ENCODE measurements at places on chromosomes 4 and X.
A peak's percentile ranks its signal among the peaks of the same experiment; 100 is the strongest.

DNA sequence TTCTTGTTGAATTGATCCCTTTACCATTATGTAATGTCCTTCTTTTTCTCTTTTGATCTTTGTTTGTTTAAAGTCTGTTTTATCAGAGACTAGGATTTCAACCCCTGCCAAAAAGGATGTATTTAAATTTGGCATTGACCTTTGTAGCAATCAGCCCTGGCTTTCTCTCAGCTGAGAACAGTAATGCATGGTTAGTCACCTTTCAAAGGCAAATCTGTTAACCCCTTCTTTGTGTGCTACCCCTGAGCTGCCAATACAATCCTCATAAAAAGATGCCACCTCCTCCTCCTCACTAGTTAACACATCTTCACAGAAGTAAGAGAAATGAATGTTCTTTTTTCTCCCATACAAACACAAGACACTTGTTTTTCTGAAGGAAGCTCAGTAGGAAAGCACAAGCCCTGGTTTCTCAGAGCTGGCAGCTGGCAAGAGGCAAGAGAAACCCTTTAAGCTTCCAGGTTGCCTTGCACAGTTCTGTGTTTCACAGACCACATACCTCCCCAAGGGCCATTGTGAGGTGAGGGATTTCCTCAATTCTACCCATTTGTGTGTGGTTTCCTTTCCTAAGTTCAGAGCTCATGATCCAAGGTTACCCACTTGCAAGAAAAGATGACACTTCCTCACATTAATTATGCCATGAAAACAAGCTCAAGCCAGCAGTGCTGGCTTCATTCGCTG, 122.6 kb downstream of the RCHY1 start:
- DNase-seq: no peak

- no peak for DNase-seq
These were observed 433.6 kb downstream of the GASK1B start for GRCh38 chr4:157739242-157739641.

GRCh38 chrX:41108007-41108406, 22.8 kb downstream of the USP9X start:
- DNase-seq: no peak

GRCh38 chrX:103565752-103566151, 19.6 kb upstream of the TCEAL4 start:
- no peak for DNase-seq

DNA sequence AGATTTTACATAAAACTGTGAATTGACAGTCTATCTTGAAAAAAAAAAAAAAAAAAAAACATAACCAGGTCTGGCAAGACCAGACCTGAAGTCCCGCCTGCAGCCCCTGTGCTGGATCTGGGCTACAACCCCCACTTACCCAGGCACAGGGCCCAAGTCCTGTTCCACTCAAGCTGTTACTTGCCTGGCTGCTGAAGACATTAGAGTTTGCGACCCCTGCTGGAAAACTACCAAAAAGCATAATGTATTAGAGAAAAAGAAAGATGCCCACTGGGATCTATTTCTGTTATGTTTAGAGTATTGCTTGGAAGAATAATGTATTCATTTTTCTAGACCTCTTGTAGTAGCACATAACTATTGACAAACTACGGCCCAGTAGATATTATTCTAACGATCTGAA, 4.7 kb downstream of the HS3ST1 start:
- DNase-seq: peak; percentile 35

GRCh38 chrX:154059729-154060245, 37.7 kb downstream of the MECP2 start:
- DNase-seq: no peak

GRCh38 chr4:78168029-78168428, 110.9 kb downstream of the FRAS1 start:
- no peak for DNase-seq

DNA sequence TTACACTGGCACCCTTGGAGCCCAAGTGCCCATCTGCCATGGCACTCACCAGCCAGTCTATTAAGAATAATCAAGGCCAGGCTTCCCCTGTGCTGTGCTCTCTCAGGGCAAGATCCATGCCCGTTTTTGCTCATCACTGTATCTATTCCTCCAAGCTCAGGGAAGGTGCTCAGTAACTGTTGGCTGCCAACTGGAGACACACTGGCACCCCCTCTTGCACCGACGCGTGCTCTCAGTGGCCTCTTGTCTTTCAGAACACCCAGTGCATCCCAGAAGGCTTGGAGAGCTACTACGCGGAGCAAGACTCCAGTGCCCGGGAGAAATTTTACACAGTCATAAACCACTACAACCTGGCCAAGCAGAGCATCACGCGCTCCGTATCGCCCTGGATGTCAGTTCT, 30.1 kb downstream of the NSG1 start:
- DNase-seq: no peak

- no peak for DNase-seq
These were observed 106.3 kb upstream of the EOLA2 start for GRCh38 chrX:150044556-150044955.

DNA sequence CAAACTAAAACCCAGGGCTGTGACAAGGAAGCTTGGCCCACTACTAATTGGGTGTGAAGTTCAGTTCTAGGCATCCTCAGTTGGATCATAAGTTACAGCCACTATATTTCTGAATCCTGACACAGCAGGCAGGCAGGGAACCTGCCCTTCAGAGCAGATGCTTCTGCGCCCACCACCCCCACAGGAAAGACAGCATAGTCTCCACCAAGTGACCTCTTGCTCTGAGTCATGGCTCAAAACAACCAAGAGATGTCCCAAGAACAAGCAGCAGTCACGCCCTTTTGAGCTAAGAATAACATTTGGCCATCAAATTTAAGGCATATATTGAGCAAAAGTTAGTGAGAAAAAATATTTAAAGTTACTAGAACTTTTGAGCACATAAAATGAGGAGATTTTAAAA, 170.7 kb upstream of the SMARCAD1 start:
- no peak for DNase-seq

GRCh38 chr4:3297066-3297859, 4.4 kb downstream of the RGS12 start:
- no peak for DNase-seq

- no peak for DNase-seq
These were observed 1.0 kb upstream of the DDX60 start for GRCh38 chr4:168319486-168320019.

DNA sequence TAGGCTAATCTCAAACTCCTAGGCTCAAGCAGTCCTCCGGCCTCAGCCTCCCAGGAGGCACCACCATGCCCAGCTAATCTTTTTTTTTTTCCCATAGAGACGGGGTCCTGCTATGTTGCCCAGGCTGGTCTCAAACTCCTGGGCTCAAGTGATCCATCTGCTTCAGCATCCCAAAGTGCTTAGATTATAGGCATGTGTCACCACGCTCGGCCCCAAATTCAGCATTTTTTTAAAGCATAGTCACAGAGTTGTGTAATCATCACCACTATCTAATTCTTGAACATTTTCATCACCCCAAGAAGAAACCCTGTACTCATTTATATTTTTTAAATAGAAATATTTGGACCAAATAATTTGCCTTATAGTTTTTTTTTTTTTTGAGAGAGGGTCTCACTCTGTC, 10.3 kb downstream of the CENPI start:
- DNase-seq: no peak

- peak; percentile 40 for DNase-seq
These were observed 4.8 kb upstream of the CXCL13 start for GRCh38 chr4:77600521-77601451.

GRCh38 chr4:28373191-28373590, 1512.5 kb downstream of the STIM2 start:
- no peak for DNase-seq

DNA sequence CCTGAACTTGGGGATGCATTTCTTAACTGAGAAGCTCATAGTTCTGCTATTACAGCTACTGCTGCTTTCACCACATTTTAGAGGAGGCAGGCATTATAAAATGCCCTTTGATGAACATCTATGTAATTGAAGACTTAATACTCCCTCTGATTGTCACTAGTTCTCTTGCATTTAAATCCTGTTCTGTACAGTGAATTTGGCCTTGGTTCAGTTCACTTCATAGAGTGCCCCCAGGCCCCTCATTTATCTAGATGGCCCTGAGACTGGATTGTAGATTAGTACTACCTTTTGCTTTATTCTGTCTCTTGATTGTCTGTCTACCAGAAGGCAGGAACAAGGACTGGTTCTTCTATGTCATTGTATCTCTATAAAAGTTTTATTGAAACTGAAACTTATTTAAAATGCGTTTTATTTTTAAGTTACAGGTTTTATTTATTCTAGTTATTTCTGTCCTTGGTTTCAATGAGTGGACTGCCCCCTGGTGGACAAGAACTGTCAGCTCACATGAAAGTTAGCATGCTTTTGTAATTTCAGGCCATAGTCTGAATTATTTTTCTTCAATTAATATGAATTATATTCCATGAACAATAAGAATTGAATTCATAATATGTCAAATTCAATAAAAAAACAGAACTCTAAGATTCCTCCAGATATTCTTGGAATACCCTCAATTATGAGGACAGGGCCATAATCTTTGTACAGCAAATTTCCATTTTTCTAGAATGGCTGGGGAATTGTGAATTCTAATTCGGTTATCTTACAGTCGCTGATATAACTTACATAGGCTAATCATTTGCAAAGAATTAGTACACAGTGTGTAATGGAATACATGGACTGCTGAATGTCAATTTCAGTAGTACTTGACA, 47.2 kb upstream of the TMEM33 start:
- no peak for DNase-seq

DNA sequence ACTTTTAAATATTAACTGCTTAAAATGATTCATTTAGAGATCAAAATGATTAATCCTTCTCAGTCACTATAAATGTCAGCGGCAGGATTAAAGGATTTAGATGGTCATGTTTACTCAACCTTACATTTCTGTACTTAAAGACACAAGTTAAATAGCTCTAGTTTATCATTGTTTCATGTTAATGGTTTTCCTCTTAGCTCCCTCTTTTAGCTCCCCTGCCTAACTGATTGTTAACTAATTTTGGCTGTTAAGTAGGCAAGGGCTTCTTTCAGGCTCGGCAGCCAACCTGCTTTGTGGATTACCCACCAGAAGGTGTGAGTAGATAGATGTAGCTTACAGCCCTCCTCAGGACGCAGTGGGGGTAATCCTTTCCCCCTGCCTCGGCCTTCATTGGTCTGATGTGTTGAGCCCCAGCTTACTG, 96.0 kb downstream of the TENM3 start:
- DNase-seq: no peak

DNA sequence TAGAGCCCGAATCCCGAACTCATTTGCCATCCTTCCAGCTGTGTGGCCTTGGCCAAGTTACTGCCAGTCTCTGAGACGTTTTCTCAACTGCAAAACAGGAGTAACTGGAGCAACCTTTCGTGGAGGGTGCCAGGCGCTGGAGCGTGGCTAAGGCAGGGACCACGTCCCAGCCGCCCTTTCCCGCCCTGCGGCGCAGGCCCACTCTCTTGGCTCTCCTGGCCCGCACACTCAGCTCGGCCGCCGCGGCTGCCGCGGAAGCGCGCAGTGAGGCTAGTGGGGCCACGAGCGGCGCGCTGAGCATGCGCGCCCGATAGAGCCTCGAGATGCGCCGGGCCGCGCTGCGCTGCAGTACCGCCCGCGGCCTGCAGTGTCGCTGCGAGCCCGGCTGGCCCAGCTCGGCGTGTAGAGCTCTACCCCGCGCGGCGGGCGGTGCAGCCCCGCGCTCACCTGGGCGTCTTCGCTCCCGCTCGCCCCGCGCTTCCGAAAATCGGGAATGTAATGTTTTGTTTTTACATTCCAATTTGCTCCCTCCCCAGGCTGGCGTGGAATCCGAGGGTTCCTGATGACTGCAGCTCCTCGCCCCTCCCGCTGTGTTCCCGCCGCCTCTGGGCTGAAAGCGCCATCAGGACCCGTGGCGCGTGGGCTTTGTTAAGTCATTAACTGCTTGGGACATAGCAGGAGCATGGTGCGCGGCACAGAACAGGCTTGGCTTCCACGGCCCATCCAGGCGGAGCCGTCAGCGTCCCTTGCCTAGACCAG, 4.0 kb upstream of the ZNF518B start:
- peak; percentile 71 for DNase-seq

DNA sequence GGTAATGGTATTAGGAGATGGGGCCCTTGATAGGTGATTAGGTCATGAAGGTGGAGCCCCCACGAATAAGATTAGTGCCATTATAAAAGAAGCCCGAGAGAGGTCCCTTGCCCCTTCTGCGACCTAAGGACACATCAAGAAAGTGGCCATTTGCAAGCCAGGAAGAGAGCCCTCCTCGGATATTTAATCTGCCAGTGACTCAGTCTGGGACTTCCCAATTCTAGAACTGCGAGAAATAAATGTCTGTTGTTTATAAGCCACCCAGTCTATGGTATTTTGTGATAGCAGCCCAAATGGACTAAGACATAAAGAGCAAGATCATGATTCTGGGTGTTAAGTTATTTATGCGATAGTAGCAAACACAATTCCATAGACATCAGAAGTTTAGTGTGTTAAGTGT, 192.2 kb downstream of the LDB2 start:
- DNase-seq: no peak

DNA sequence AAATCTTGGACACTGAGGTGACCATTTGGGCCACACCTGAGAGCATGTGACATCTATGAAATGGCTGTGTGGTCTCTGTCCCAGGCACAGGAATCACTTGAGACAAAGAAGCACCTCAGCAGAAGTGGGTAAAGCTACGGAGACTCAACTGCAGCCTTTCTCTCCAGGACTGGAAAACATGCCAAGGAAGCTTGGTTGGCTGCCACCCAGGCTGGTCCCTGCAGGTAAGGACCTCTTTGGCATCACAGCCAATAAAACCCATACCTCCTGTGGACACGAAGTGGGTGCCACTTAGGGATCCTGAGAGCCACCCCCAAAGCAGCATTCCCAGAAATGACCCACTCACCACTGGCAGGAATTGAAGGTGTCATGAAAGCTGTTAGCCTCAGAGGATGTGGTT, 74.6 kb downstream of the LEF1 start:
- no peak for DNase-seq

DNA sequence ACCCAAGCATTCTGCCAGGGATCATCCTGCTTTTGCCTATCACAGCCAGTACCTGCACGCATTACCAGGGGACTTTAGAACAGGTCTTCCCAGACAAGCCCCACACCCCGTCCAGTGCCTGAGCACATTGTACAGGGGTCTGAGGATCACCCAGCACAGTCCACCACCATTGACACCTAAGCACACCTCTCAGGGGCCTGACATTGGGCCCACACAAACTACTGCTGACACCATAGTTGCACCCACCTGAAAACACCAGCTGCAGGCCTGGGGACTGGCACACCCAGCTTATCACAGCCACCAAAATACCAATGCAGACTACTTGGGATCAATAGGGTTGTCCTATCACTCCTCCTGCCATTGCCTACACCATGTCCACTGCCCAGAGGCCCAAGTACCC, 14.7 kb upstream of the NAA11 start:
- no peak for DNase-seq

- DNase-seq: no peak
These were observed 55.3 kb downstream of the APLN start for GRCh38 chrX:129599499-129599898.
